Tongue (tissue), 3 donors: ENCODE measurements at places on chromosomes 12 and 14. TPM values are rescaled to one million over a fixed set of nuclear protein-coding genes. Genes with fewer than 3 reads are reported as not detected.

Gene GLT1D1
- 1.8 TPM for total RNA-seq

Gene FAM181A
- total RNA-seq: 0.31 TPM

Gene ANKS1B
- 16.5 TPM for total RNA-seq

Gene IFNG-AS1
- 3.3 TPM for total RNA-seq

Gene ACSM4
- not detected for total RNA-seq

Gene SLCO1C1
- 4.0 TPM for total RNA-seq

Gene SLC17A8
- total RNA-seq: 3.2 TPM

Gene C12orf50
- total RNA-seq: not detected

Gene RFX4
- 0.21 TPM for total RNA-seq

Gene ETFBKMT
- 3.8 TPM for total RNA-seq

Gene TEX52
- total RNA-seq: not detected

Gene FITM1
- 132 TPM for total RNA-seq

Gene DPY19L2
- total RNA-seq: 19.1 TPM

Gene ENDOU
- 16.4 TPM for total RNA-seq

Gene CLEC6A
- not detected for total RNA-seq

Gene STXBP6
- total RNA-seq: 22.0 TPM

Gene P2RX2
- total RNA-seq: not detected

Gene TMEM52B
- not detected for total RNA-seq

Gene WNT5B
- 16.1 TPM for total RNA-seq

Gene LGR5
- 2.5 TPM for total RNA-seq

Gene CLEC1A
- total RNA-seq: 2.7 TPM
